Activated T-helper 17 cell treated with anti-CD3 and anti-CD28 coated beads, Interleukin-2, amount 50 U/mL, for 72 hours (primary cell): ENCODE measurements at places on chromosomes 13 and 19. TPM values are rescaled to one million over a fixed set of nuclear protein-coding genes. Genes with fewer than 3 reads are reported as not detected.

Gene FGF22
- total RNA-seq, result not detected

Gene LIN37
- 20.1 TPM for total RNA-seq

Gene NPAS1
- total RNA-seq, result 0.42 TPM

Gene ACP5
- 26.3 TPM for total RNA-seq

Gene ZNF585A
- total RNA-seq, result 9.9 TPM

Gene KLK14
- 0.26 TPM for total RNA-seq

Gene GJA3
- total RNA-seq, result 0.91 TPM

Gene FBXO17
- 0.43 TPM for total RNA-seq

Gene FFAR3
- 1.7 TPM for total RNA-seq

Gene C19orf81
- total RNA-seq, result not detected

Gene APC2
- total RNA-seq, result 0.21 TPM

Gene MEDAG
- not detected for total RNA-seq

Gene SPRED3
- 1.8 TPM for total RNA-seq

Gene MEIOSIN
- not detected for total RNA-seq

Gene HMG20B
- total RNA-seq, result 52.3 TPM

Gene ZNF563
- total RNA-seq, result 11.1 TPM

DNA sequence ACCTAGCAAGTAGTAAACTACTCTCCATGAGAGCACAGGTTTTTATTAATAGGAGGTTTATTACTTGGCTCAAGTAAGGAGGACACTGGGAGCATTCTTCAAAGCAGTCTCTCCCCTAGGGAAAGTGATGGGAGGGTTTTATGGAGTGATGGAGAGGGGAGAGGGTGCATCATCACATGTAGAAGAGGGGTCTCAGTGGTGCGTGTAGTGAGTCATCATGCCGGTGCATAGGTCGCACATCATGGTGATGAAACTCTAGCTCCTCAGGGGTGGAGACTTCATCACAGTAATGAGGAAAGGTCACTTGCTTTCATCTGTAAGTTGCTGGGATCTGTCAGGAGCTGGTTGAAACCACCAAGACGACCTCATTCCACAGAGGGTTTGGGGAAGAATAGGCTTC lies 210.8 kb upstream of the UBL3 start:
- no peak for ATAC-seq

DNA sequence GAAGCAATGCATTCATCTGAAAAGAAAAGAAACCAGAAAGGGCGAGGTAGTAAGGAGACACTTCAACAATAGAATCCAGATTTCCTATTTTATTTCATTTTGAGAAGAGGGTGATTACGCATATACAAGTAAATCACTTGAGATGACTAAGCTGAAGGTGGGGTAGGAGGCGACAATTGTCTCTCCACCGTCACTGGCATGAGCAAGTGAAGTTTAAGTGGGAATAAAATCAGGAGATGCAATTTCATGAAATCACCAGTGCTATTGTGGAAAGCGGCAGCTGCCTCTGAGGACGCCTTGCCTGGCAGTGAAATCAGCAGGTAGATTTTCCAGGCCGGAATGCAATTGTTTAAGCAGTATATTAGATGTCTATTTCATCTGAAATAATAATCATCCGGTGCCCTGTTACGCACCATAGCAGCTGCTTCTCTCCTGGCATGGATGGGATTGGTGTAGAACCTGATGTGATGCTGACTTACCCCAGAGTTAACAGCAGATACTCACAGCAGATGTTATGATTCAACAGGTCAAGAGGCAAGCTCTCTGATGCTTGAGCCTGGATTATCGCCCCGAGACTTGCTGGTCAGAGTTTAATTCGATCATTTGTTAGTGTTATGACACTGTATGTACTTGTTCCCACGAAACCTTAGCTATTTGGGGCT lies 64.3 kb downstream of the RASL11A start:
- no peak for ATAC-seq

GRCh38 chr13:90564566-90564965 lies 782.9 kb upstream of the MIR17HG start:
- ATAC-seq, result no peak

DNA sequence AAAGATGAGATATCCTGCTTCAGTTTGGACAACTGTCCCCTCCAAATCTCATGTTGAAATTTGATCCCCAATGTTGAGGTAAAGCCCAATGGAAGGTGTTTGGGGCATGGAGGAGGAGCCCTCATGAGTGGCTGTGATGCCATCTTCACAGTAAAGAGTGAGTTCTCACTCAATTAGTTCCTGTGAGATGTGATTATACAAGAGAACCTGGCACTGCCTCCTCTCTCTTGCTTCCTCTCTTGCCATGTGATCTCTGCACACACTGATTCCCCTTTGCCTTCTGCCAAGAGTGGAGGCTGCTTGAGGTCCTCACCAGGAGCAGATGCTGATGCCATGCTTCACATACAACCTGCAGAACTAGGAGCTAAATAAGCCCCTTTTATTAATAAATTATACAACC lies 86.9 kb downstream of the HSPH1 start:
- no peak for ATAC-seq

- no peak for ATAC-seq
These were observed 5.9 kb downstream of the RAB8A start for GRCh38 chr19:16117594-16118033.

DNA sequence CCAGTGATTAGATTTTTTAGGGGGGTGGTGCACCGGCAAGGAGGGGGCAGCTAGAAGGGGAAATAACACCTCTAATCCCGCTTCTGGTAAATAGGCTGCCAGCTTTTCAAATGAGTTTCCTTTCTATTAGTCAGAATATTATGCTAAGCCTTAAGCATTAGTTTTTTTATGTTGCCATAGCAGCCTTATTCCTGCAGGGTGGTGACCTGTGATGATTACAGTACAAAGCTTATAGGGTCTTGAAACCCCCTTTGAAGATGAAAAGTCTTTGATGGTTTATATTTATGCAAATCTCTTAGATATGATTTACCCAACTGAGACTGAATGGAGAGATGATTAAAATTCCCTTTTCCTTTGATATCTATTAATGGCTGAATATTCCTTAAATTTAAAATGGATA lies 109.8 kb downstream of the ZIC5 start:
- ATAC-seq, result no peak

GRCh38 chr13:106917024-106917571 lies 349.2 kb upstream of the ARGLU1 start:
- no peak for ATAC-seq

- ATAC-seq, result no peak
These were observed 26.1 kb upstream of the OR1M1 start for GRCh38 chr19:9060564-9061340.

GRCh38 chr19:5792224-5792623 lies 1.3 kb upstream of the DUS3L start:
- no peak for ATAC-seq

DNA sequence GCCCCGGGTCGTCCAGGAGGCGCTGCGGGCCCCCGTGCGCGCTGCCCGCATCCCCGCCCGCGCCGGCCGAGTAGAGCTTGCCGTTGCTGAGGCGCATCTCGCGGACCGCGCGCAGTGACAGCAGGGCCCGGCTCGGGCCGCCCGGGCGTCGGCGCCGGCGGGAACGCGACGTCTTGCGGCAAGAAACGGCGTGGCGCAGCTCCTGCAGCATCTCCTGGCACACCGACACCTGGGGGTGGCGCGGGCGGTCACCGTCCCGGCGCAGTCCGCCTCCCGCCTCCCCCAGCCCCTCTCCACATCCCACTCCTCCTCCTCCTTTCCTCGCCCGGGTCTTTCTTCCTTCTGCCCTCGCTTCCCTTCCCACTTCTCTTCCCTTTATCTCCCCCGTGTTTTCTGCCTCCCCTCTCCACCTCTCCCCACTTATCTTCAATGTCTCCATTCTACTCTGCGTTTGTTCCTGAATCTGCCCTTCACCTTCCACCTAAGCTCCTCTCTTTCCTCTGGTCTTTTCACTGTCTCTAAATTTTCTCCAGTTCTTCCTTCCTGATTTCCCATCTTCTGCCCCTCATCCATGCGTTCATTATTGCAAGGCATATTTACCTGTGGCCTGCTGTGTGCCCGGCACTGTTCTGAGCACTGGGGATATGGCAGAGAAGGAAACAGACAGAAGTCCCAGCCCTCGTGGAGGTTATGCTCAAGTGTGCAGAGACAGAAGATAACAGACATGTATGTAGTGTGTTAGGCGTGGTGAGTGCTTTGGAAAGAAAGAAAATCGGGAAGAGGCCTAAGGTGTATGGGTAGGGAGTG lies 5.2 kb upstream of the ATP1A3 start:
- ATAC-seq, result no peak

DNA sequence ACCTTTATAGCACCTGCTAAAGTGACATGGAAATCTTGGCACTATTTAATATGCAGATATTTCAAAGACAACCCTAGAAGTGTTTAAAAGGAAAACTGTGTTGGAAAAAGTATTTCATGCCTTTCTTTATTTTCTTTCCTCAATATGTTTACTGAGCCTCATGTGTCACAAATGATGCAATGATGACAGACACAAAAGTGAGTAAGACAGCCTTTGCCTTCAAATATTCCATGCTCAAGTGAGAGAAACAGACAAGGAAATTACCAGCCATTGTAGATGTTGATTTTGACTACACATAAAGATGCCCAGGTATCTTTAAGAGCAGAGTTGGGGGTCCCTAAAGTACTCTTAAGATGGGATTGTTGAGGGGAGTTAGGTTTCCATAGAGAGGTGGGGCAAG lies 48.0 kb upstream of the TPP2 start:
- ATAC-seq, result no peak

- no peak for ATAC-seq
These were observed 53.4 kb downstream of the FLT1 start for GRCh38 chr13:28441529-28441928.

DNA sequence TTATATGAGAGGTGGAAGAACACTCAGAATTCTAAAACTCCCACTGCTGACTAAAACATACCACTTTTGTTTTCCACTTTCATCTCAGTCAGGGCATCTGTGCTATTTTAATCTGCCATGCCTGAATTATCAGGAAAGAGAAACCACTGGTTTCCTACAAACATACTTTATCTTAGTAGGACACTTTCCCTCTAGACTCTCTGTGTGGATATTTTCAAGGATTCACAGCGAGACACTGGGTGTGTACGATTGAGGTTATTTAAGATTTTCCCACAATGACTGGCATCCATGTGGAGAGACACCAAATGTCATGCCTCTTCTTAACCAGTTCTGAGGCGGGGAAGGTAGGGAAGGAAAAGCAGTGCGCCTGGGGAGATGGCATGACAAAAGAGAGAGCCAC lies 212.2 kb downstream of the ENOX1 start:
- peak; percentile 24 for ATAC-seq

DNA sequence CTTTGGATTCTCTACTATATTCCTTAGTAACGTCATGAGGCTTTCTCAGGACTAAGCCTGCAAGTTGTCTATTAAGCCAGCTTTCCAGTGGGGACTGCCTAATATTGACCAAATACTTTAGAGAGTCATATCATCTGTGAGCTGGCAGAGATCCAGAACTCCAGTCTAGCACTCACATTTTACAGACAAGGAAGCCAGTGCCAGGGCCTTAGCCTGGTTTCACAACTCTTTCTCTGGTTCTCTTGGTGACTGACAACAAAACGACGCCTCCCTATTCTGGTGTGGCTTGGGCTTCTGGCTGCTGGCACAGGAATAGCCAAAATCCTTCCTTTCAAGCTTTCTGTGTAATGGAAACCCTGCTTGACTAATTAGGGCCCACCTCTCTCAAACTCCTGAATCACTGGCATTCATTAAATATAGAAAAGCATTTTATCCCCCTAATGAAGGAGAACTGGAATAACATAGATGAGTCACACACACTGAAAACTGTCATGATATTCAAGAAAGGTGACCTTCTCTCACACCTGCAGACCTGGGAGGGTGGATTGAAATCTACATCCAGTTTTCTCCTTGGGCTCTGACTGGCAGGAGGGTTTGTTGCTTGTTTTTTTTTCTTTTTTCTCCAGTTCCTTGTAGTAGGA lies 75.2 kb upstream of the UBL3 start:
- no peak for ATAC-seq

GRCh38 chr19:43848821-43849220 lies 21.7 kb downstream of the ZNF283 start:
- ATAC-seq, result no peak

DNA sequence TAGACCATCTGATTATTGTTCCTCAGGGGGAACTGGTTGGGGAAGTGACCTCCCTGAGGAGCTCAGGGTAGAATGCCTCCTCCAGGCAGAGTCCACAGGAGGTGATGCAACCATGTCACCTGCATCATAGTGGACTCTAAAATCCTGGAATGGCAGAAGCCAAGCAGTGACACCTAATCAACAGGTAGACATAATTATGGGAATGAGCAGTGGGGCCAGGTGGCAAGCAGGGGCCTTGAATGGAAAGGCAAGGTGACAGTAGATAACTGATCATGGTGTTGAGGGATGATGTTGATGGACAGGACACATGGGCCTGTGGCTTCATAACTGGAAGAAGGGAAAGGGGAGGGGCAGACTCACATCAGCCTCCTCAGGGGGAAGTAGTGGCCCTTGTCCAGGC lies 27.3 kb upstream of the IRS2 start:
- no peak for ATAC-seq

DNA sequence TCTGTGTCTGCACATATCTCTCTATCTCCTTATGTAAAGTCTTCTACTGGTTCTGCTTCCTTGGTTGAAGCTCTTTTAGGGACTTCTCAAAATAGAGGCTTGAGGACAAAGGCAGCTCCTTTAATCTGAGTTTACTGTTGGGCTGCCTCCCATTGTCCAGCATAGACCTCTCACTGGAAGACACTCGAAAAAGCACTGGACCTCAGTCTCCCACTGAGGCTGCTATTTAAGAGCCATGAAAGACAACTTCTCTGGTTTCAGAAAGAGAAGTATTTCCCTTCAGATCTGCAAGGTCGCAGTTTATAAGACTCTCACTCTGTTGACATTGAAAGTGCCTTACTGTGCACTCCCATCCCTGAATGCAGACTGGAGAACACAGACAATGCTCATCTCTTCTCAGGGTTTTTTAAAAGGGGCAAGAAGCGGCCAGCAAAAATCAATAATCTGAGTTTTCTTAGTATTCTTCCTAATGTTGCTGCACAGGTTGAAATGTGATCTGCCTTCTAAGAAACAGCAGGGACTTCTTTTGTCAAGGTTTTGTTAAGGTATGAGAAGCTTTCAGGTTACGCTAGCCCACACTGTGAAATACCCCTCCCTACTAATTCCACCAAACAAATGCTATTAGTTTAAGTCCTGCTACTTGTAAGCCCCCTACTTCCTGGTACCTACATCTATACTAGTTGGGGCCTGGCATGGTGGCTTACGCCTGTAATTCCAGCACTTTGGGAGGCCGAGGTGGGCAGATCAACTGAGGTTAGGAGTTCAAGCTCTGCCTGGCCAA lies 450.0 kb upstream of the SLC10A2 start:
- ATAC-seq, result no peak

GRCh38 chr19:41993612-41994483 lies at the start of gene ATP1A3:
Gene ATP1A3, minus strand, starts transcription at chr19:41994230. Its CDS starts 154 bp downstream, at chr19:41994076.
- ATAC-seq, result peak; percentile 83

GRCh38 chr13:35857769-35858168 lies 273.4 kb downstream of the DCLK1 start:
- ATAC-seq, result no peak

GRCh38 chr13:99124046-99124400 lies 76.6 kb upstream of the UBAC2 start:
- no peak for ATAC-seq

- no peak for ATAC-seq
These were observed 84.0 kb upstream of the LSM14A start for GRCh38 chr19:34088292-34088691.

DNA sequence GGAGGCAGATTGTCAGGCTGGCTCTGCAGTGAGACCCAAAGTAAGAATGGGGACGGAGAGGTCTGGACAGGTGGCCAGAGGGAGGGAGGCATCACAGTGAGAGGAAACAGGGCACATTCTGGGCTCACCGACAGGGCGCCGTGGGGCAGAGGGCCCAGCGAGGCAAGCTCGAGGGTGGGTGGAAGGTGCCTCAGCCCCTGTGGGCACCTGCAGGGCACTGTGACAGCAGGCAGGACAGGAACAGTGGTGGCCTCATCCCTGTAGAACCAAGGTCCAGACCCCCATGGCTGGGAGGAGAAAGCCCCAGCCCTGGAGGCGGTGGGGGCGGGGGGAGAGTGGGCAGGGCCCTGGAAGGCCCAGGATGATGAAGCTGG lies 27.7 kb downstream of the PIP5K1C start:
- no peak for ATAC-seq
